Fibroblast of villous mesenchyme (primary cell): ENCODE measurements at places on chromosomes 1 and 21. TPM values are rescaled to one million over a fixed set of nuclear protein-coding genes. Genes with fewer than 3 reads are reported as not detected.

DNA sequence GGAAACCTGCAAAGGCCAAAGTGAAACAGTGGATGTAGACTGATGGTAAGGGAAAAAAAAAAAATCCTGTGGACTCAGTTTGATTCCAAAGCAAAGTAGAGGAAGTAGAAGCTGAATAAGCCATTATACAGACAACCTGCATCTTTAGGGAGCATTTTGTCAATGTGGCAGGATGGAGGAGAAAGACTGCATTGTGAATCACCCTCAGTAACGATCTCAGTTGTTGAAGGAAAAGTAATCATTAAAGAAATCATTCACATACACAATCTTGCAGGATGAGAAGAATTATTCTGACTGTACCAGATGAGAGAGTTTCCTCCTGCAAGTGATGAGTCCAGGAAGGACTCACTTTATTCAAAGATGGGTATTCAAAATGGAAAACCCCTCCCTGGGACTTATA, 45.1 kb upstream of the TRIM67 start:
- no peak for DNase-seq

DNA sequence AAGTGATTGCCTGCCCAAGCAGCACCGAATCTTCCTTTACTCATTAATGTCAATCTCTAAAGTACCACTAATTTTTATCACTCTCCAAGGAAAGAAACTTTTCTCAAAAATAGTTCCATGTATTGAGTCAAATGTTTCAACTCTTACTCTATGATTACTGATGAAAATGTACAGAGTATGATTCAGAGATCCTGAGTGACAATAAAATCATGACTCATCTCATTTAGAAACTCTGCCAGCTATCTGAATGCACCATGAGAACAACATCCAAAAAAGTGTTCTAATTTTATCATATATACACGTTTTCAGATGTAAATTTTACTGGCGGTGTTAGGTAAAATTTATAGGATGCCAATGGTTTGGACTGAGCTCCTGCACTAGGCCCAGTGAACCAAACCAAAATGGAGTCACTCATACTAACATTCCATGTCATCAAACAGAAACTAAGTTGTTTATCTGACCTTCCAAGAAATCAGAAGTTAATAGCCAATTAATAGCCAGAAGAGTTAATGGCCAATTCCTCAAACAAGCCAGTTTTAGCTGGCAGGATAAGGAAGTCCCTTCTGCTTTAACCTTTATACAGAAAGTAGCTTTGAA, 22.6 kb downstream of the PLPPR5 start:
- peak; percentile 11 for DNase-seq

Gene FNBP1L
- 5.8 and 10.4 TPM in 2 replicates for total RNA-seq

Gene EXO1
- total RNA-seq: 7.7 and 12.5 TPM in 2 replicates

Gene S100A11
- 126 and 197 TPM in 2 replicates for total RNA-seq

DNA sequence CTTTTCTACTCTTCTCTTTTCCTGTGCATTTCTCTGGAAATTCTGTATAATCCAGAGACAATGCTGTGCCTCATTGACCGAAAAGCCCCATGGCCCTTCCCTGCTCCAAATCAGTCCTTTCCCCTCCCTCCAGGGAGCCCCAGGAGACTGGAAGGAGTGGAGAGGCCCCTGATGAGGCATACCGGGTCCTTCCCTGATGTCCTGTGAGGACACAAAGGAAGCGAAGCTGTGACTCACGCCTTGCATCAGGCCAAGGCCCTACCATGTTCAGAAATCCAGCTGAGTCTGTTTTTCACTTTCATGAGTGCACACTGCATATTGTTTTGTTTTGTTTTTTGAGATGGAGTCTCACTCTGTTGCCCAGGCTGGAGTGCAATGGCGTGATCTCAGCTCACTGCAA, 38.7 kb upstream of the BECN2 start:
- DNase-seq: peak; percentile 55

Gene LCE1F
- not detected in 2 replicates for total RNA-seq

Gene HENMT1
- total RNA-seq: 5.2 and 6.0 TPM in 2 replicates

DNA sequence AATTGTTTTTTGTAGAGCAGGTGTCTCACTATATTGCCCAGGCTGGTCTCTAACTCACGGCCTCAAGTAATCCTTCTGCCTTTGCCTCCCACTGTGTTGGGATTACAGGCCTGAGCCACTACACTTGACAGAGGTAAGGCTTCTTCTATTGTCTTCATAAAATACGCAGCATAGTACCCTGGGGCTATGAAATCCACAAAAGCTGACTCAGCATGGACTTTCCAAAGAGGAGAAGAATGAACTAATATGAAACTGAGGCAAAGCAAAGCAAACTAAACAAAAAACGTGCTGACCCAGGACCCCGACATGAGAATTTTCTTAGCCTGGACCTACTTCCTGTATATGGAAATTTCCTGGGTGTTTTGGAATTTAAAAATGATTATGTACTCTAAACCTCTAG, 18.5 kb upstream of the ATP13A2 start:
- no peak for DNase-seq

- no peak for DNase-seq
These were observed 51.0 kb downstream of the ADARB1 start for GRCh38 chr21:45125357-45125756.

Gene LAMC2
- 4.8 and 27.6 TPM in 2 replicates for total RNA-seq

DNA sequence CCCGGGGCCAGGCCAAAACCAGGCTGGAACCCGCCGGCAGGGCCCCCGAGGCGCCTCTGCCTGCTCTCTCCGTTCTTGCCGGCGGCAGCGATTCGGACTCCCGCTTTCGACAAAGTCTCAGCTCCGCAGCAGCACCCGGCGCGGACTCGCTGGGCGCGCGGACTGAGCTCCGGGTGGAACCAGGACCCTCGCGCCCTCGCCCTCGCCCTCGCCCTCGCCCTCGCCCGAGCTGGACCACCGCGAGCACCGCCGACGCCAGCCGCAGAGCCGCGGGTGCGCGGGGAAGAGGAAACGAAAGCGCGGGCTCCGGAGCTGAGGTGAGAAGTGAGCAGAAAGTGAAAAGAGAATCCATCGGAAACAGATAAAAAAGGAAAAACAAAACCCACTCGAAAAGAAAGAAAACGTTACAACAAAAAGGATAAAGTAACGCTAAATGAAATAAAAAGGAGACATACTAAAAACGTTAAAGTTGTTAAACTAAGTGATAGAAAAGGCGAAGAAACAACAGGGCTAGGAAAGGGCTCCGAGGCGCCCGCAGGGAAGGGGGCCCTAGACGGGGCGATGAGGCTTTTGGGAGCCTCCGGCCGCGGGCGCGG, 64.9 kb downstream of the MEF2D start:
- DNase-seq: no peak

- DNase-seq: no peak
These were observed 111.9 kb downstream of the CACHD1 start for GRCh38 chr1:64581843-64582185.

DNA sequence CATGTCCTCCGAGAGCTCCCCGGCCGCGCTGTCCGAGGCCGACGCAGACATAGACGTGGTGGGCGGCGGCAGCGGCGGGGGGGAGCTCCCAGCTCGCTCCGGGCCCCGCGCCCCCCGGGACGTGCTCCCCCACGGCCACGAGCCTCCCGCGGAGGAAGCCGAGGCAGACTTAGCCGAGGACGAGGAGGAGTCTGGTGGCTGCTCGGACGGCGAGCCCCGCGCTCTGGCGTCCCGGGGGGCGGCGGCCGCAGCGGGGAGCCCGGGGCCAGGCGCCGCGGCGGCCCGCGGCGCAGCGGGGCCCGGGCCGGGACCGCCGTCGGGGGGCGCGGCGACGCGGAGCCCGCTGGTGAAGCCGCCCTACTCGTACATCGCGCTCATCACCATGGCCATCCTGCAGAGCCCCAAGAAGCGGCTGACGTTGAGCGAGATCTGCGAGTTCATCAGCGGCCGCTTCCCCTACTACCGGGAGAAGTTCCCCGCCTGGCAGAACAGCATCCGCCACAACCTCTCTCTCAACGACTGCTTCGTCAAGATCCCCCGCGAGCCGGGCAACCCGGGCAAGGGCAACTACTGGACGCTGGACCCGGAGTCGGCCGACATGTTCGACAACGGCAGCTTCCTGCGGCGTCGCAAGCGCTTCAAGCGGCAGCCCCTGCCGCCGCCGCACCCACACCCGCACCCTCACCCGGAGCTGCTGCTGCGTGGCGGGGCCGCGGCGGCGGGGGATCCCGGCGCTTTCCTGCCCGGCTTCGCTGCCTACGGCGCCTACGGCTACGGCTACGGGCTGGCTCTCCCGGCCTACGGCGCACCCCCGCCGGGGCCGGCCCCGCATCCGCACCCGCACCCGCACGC, 547 bp downstream of the FOXD2 start:
- DNase-seq: no peak

DNA sequence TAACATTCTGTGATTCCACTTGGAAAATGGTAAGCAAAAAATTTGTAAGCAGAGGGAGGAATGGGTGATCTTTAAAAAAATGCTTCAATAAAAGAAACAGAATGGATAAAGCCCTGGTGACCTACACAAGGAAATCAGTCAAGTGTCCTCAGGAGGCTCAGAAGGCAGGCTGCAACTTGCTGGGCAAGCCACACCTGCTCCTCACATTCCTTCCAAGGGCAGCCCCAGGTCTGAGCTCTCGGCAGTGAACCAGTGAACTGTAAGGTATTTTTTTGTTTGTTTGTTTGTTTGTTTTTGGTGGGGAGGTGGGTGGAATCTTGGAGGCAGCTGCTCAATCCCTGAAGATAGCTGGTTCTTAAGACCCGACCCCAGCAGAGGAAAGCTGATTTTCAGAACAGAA, 4.4 kb downstream of the TACSTD2 start:
- no peak for DNase-seq

Gene PRXL2B
- 13.2 and 15.1 TPM in 2 replicates for total RNA-seq
